A549 treated with dexamethasone at 1 μM for 4 hours (cell line): ENCODE measurements at places on chromosomes 6 and 20. TPM values are rescaled to one million over a fixed set of nuclear protein-coding genes. Genes with fewer than 3 reads are reported as not detected.

CALHM6 gene
- total RNA-seq: 0.21 TPM in 1 of 5 replicates, not detected in the others

IL17A gene
- not detected in 5 replicates for total RNA-seq

KIAA1755 gene
- 0.13 to 0.26 TPM (median 0.18 TPM) in 5 replicates for total RNA-seq

TP53TG5 gene
- not detected in 5 replicates for total RNA-seq

RSPO4 gene
- not detected in 5 replicates for total RNA-seq

MYLK4 gene
- 0.09 to 0.18 TPM (median 0.13 TPM) in 5 replicates for total RNA-seq

NQO2 gene
- total RNA-seq: 57.8 to 71.6 TPM (median 68.2 TPM) in 5 replicates

ADRM1 gene
- total RNA-seq: 146 to 196 TPM (median 189 TPM) in 5 replicates

PLEKHG1 gene
- 0.39 to 0.75 TPM (median 0.65 TPM) in 5 replicates for total RNA-seq

PACRG gene
- 0.32 TPM in 1 of 5 replicates, not detected in the others for total RNA-seq

SAMD10 gene
- not detected in 5 replicates for total RNA-seq

SLC26A8 gene
- 0.02 TPM in 1 of 5 replicates, not detected in the others for total RNA-seq

PRPH2 gene
- total RNA-seq: not detected in 5 replicates

GPX5 gene
- not detected in 5 replicates for total RNA-seq

SLC4A11 gene
- 10.3 to 16.1 TPM (median 15.3 TPM) in 5 replicates for total RNA-seq
